ENCODE measurements at places on chromosomes 2 and 18.

DNA sequence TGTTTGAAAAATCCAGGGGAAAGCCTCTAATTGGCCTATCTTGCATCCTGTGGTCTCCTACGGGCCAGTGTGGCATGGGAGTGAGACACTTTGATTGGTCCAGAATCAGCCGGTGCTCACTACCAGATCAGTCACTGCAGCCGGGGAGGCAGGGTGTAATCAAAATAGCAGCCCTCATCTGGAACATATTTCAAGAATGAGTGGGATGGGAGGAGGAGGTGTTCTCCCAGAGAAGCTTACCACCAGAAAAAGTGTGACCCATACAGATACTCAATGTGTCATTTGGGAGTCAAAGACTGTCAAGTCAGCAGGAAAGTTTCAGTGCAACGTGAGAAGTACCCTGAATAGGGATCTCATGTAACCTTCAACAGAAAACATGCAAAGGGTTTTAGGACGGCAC is 393.9 kb upstream of the SLC14A2 start:
- no peak for DNase-seq

- DNase-seq: no peak
These were observed 306.9 kb upstream of the NT5C1B start for GRCh38 chr2:18896125-18896764.

DNA sequence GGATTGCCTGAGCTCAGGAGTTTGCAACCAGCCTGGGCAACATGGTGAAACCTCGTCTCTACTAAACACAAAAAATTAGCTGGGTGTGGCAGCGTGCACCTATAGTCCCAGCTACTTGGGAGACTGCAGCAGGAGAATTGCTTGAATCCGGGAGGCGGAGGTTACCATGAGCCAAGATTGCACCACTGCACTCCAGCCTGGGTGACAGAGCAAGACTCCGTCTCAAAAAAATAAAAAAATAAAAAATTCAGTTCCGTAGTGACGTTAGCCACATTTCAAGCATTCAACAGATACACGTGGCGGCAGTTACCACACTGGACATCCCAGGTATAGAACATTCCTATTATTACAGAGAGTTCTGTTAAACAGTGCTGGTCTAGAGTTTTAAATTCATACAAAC is 4.5 kb downstream of the KANSL3 start:
- DNase-seq: no peak

DNA sequence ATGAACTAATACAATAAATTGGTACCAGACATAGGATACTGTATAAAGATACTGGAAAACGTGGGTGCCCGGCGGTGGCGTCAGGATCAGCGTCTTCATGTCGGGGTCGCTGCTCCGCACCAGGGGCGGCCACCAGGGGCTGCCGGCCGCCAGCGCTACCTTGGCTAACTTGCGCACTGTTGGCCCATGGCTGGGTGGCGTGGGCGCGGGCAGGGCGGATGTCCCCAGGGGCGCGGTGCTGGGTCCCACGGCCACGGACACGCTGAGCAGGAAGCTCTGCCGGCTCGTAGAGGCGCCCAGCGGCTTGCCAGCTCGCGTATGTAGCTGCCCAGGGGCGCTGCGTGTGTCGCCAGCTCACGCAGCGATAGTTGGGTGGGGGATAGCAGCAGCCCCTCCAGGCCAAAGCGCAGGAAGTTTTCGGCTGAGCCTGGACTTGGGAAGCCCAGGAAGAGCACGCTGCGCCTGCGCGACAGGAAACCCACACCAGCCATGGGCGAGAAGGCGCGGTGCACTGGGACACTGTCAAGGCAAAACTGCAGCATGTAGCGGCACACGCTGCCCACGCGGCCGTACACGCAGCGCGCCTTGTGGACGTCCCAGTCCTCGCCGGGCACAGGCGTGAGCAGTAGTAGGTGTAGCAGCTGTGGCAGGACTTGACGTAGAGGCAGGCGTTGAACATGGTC is 299.9 kb downstream of the CCDC74A start:
- DNase-seq: no peak

DNA sequence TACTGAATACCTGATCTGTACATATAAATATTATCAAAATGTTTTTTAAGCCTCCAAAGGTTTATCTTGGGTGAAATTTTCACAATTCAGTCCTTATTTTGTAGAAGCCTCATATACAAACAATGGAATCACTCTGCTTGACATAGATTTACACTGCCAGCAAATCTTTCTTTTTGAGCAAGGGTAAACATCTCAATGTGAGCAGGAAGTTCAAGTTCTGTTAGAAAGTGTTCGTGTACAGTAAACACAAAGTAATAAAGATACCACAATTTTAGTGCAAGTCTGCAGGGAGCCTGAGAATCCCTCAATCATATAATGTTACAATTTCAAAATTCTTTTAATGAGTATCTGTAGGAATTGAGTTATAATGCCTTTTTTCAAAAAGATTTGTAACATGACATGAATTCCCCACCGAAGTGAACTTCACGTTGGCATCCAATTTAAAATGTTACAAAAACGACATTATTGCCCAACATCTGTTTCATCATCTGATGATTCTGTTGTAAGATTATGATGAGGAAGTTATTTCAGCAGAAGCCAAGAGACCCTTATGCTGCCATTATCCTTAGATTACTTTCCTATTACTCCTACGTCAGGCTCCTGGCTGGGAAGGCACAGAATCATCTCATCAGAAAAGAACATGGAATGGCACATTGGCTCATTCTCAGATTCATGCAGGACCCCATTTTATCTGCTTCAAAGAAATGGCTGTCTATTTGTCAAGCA is 283.9 kb upstream of the ACVR2A start:
- DNase-seq: no peak

- DNase-seq: no peak
These were observed 529.1 kb upstream of the CDH7 start for GRCh38 chr18:65221736-65222135.

DNA sequence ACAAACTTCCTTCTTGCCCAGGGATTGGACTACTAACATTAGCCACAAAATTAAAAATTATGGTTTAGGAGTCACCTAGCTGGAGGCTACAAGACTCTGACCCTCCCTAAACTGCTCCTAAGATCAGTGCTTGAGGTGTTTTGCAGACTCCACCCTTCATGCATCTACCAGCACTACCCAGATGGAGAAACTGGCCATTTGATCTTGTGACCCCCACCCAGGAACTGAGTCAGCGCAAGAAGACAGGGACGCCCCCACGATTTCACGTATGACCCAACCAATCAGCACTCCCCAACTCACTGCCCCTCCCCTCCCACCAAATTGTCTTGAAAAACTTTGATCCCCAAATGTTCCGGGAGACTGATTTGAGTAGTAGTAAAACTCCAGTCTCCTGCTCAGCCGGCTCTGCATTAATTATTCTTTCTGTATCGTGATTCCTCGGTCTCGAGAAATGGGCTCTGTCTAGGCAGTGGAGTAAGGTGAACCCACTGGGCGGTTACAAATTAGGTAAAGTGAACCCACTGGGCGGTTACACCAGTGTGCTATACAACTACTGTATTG is 40.1 kb upstream of the CCDC88A start:
- no peak for DNase-seq

DNA sequence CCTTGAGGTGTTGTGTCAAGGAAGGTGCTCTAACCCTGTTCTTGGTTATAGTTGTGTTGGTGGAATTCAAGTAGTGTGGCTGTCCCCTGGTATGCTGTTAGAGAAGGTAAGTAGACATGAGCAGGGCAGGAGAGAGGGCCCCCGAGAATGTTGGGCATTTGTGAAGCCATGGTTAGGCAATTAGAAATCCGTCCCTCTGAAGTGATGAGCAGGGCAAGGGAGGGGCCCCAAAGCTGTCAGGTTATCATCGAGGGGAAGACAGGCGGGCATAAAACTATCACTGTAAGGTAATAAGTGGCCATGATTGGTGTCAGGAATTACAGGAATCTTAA is 5.2 kb downstream of the XRCC5 start:
- DNase-seq: no peak

DNA sequence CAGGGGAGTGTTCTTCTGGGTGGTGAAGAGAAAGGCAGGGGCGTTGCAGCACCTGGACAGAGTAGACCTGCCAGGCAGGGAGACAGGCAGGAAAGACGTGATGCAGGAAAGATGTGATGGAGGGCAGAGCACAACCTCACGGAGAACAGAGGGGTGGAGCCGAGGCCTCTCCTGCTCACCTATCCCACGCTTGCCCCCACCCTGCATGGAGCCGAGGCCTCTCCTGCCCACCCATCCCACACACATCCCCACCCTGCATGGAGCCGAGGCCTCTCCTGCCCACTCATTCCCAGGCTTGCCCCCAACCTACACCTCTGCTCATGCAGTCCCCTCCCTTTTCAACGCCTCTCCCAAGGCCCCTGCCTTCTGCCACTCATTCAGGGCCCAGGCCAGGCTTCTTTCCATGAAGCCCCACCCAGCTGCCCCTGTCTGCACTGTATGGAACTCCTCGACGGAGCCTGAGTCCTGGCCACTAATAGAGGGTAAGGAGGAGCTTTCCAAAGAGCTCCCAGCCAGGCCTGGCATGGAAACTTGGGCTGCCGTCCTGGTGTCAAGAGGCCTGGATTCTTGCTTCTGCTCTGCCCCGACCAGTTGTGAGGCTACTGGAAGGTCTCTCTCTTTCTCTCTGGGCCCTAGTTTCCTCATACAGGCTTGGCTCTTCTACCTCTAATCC is 32.0 kb upstream of the LOXHD1 start:
- no peak for DNase-seq

DNA sequence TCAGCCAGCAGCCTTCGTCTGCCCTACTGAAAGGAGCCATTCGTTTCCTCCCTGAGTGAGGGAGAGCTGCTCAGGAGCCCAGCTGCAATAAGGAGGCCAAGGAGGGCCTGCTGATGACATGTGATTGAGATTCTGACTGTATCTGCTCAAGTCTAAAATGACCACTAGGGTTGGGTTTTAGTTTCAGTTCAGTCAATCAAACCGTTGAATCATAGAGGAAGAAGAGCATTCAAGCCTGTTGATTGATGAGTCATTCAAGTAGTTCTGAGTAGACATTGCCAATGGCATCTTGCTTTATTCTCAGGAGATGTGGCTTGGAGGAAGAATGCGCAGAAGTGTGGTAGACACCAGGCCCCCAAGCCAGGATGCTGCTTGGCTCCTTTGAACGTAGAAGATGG is 19.9 kb upstream of the BCL2L11 start:
- DNase-seq: peak; percentile 13

DNA sequence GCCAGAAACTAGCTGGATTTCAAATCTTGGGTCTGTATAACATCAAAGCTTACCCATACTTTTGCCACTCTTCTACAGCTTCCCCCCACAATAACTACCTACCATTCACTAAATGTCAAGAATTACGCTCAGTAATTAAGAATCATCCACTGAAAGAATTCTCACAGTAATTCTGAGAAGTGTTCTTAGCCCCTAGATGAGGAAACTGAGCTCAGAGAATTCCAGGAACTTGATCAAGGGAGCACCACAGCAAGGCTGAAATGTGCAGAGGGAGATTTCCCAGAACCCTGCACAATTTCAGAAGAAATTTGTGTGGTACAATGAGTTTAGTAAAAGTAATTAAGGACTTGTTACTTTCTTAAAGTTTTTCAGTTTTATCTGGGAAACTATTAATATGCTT is 194.5 kb upstream of the STK17B start:
- no peak for DNase-seq

GRCh38 chr18:68800075-68800474 is 2.2 kb downstream of the CCDC102B start:
- DNase-seq: no peak

DNA sequence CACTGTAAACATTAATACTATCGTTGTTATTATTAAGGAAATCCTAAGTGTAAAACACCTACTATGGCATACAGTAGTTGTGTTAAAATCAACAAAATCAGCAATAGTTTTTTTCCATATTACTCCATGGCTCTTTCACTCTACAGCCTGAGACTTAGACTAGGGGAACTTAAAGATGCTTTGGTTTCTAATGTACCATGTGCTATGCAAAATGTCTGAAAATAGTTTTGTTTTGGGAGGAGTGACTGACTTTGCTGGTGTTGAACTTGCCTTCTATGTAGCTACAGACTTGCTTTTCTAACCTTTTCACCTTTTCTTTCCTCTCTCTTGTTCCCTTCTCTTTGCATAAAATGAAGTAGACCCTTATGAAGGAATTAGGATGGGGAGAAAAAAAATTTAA is 159.0 kb upstream of the CCDC195 start:
- no peak for DNase-seq

DNA sequence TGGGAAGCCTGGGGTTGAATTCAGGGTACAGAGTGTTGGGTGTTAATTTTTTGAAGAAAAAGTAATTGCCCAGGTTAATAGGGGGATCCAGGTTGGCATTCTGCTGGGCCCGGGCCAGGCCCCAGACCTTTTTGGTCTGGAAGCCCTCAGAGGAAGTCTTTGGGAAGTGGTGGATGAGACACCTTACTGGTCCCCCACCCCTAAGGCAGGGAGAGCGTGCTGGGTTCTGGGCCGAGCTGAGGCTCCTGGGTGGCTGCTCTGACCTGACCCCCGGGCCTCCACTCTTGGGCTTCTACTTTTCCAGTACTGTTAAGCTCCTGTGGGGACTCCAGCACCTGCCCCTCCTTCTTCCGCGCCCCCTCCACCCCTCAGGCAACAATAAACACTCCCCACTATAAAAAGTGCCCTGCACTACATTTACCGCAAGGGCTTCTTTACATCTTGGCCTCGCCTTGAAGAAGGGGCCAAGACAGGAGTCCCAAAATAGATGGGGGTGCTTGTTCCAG is 753 bp upstream of the HOXD3 start:
- DNase-seq: no peak

DNA sequence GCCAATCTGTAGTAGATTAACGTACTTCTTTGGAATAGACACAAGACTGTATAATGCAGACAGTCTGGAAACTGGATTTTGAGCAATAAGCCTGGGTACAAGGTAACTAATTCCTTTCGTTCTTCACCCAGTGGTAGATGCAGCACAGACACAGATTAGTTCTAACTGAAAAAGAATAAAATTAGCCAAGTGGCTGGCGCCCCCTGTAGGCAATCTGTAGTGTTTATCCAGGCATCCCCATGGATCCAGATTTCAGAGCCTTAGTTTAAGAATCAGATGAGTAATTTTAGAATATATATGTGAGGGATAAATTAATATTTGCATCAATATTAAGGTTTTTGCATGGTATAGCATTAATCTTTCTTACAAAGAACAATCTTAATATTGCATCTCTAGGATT is 563.9 kb downstream of the DCC start:
- no peak for DNase-seq

DNA sequence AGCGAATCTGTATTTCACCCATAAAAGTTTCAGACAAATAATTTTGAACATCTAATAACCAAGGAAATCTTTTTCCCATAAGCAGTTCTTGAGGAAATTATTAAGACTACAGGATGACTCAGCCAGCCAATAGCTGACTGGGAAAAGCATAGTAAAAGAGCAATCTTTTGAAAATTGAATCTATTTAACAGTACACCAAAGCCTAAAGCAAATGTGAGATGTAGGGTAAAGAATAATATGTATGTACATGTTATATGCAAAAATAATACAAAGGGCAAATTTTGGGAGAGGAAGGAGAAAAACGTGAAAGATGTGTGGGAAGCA is 12.6 kb upstream of the KDSR start:
- DNase-seq: no peak

DNA sequence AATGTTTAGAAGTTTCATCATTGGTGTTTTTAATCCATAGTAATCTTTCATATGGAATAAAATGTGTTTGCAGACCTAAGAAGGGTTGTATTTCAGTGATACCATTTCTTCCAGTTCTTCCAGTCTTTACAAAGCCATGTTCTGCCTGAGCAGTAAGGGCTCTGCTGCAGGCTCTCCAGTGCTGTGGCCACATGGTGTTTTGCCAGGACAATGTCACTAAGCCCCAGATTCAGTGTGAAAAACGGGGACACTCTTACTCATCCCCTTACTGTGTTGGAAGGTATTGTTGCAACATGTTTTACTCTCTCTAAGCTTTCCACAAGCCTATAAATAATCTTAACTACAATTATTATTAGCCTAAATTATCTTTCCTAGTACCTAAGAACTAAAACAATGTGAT is 481.4 kb upstream of the CDH7 start:
- DNase-seq: no peak
